ENCODE measurements at places on chromosomes 6 and 20. TPM values are rescaled to one million over a fixed set of nuclear protein-coding genes. Genes with fewer than 3 reads are reported as not detected.

L3MBTL3 gene
- total RNA-seq = 18.7 TPM

RBBP8NL gene
- not detected for total RNA-seq

GLO1 gene
- 57.2 TPM for total RNA-seq

HMGCLL1 gene
- not detected for total RNA-seq

TSBP1 gene
- not detected for total RNA-seq

DEFB125 gene
- total RNA-seq = not detected

C20orf144 gene
- 0.18 TPM for total RNA-seq

CRYBG1 gene
- total RNA-seq = 31.1 TPM

ABHD16B gene
- 0.13 TPM for total RNA-seq

PRELID3B gene
- total RNA-seq = 72.3 TPM

BTNL2 gene
- total RNA-seq = not detected

SNAP25 gene
- not detected for total RNA-seq

ARFGEF3 gene
- total RNA-seq = 0.20 TPM

NOL7 gene
- 54.1 TPM for total RNA-seq

PTCRA gene
- total RNA-seq = not detected

SNAP91 gene
- not detected for total RNA-seq

CYP24A1 gene
- total RNA-seq = not detected

SLC22A7 gene
- total RNA-seq = not detected

NKAIN2 gene
- total RNA-seq = not detected

RNF39 gene
- total RNA-seq = not detected

TMEM244 gene
- not detected for total RNA-seq

TRIM40 gene
- total RNA-seq = not detected

SPTLC3 gene
- 0.05 TPM for total RNA-seq

COL11A2 gene
- 0.63 TPM for total RNA-seq

GATA5 gene
- total RNA-seq = not detected

TPX2 gene
- total RNA-seq = 108 TPM

SEMG1 gene
- not detected for total RNA-seq

ANKEF1 gene
- total RNA-seq = 6.9 TPM

BCAS1 gene
- 0.05 TPM for total RNA-seq

SLC9A8 gene
- total RNA-seq = 21.1 TPM

CFB gene
- total RNA-seq = not detected

CCM2L gene
- not detected for total RNA-seq

Measured in activated naive CD4-positive, alpha-beta T cell treated with anti-CD3 and anti-CD28 coated beads, Interleukin-2, amount 10 ng/mL, durations not matched to agents 5 hours and 36 hours (primary cell).